ENCODE measurements at places on chromosomes 5 and 9. TPM values are rescaled to one million over a fixed set of nuclear protein-coding genes. Genes with fewer than 3 reads are reported as not detected.

The PCDHGB7 gene
- 15.1 TPM for total RNA-seq

The PCDH12 gene
- total RNA-seq: 14.1 TPM

The GFPT2 gene
- total RNA-seq: 15.9 TPM

The ZNF367 gene
- 1.9 TPM for total RNA-seq

The SEPTIN8 gene
- total RNA-seq: 54.4 TPM

The ADAMTS13 gene
- 3.1 TPM for total RNA-seq

The FBN2 gene
- 1.0 TPM for total RNA-seq

The DRD1 gene
- 0.25 TPM for total RNA-seq

The SLC6A7 gene
- not detected for total RNA-seq

DNA sequence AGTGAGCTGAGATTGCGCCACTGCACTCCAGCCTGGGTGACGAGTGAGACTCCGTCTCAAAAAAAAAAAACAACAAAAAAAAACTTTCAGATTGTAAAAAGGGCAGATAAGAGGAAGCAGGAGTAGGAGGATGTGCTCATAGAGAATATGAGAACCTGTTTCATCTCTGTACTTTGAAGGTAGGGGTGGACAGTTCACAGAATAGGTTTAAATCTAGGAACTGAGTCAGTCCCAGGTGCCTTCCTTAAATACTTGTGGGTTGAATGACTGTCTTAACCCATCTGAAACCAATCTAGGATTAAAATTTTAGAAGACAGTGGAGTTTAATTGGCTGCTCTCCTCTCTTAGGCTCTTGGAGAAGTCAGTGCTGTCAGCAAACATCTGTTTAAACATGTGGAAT is 12.4 kb downstream of the POLK start:
- no peaks in the 10 kb centered on the region for H3K36me3 ChIP-seq
- no peaks in the 10 kb centered on the region for H3K4me1 ChIP-seq
- H3K27ac ChIP-seq: no peak overlapping the region
- no peak for DNase-seq
- H3K4me3 ChIP-seq: no peak overlapping the region
- H3K27me3 ChIP-seq: no peaks in the 10 kb centered on the region

DNA sequence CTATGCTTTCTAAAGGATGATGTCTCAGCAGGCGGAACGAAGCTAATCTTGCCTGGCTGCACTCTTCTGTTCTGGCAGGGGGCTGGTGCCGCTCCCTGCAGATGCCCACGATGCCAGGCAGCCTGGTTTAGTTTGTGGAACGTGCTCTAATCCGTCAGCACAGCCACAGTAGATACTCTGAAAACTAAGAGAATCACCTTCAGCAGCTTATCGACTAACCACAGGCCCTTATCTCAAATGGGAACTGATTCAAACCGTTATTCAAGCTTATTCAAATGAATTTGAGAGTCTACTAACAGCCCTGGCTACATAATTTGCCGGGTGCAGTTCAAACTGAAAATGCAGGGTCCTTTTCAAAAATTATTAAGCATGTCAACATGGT is 246.6 kb upstream of the ANKRD55 start:
- H3K4me1 ChIP-seq: peaks cover 13% of the 10 kb centered on the region
- H3K4me3 ChIP-seq: no peak overlapping the region
- no peaks in the 10 kb centered on the region for H3K36me3 ChIP-seq
- H3K27me3 ChIP-seq: no peaks in the 10 kb centered on the region
- no peak for DNase-seq
- peak overlapping the region; percentile 89 for H3K27ac ChIP-seq

DNA sequence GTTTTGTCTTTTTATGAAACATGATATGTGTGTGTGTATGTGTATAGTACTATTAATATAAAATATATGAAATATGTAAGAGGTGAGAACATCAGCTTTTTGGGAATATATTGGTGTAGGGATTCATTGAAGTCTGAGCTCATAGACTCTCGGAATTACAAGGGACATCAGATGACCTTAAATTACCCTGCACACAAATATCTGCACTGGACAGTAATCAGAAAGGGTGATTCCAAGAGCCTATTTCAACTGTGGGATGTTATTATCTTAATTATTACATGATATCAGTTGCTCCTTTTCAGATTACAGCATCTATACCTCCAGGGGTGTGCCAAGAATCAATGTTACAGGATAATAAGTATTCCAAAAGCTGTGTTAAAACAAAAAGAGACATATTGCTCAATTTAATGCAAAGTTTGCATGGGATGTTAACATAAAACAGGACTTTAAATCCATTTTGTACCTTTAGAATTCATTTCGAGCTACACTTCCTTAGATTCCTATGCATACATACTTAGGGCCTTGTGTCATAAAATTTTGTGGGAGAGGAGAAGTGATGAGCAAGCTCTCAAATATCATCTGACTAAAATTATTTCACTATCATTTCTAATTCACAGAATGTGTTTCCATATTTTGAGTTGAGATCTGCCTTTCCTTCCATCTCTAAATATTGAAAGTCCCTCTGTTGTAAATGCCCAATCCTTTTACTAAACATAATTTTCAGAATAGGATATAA is 365.2 kb downstream of the BRINP1 start:
- H3K4me1 ChIP-seq: peaks cover 5% of the 10 kb centered on the region
- no peak overlapping the region for H3K4me3 ChIP-seq
- no peak for DNase-seq

- no peak overlapping the region for H3K27ac ChIP-seq
- H3K4me3 ChIP-seq: no peak overlapping the region
- no peak for DNase-seq
- H3K27me3 ChIP-seq: no peaks in the 10 kb centered on the region
- H3K4me1 ChIP-seq: no peaks in the 10 kb centered on the region
Observed at GRCh38 chr5:167993771-167994170, 297.7 kb upstream of the WWC1 start.

DNA sequence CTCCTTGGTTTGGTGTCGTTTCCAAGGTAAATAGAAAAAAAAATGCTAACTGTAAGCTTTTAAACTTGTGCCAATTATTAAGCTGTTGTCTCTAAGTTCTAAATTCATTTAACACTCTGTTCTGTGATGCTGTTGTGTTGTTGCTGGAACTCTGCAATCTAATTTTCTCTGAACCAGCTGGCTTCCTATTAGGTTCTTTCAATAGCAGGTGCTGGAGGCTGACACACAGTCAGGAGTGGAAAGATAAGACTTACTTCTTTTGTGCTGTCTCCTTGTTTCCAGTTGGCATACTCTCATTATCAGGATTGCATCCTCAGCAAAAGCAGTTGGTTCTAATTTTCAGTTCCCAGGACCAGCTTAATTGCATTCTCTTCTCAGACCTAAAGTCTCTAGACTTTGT is 1252.6 kb upstream of the NUDT12 start:
- no peak overlapping the region for H3K4me3 ChIP-seq
- no peaks in the 10 kb centered on the region for H3K27me3 ChIP-seq
- DNase-seq: no peak
- no peaks in the 10 kb centered on the region for H3K36me3 ChIP-seq

- no peaks in the 10 kb centered on the region for H3K27me3 ChIP-seq
- H3K36me3 ChIP-seq: no peaks in the 10 kb centered on the region
- no peak for DNase-seq
- no peaks in the 10 kb centered on the region for H3K4me1 ChIP-seq
Observed at GRCh38 chr9:530681-531080, 310.8 kb upstream of the DMRT1 start.

DNA sequence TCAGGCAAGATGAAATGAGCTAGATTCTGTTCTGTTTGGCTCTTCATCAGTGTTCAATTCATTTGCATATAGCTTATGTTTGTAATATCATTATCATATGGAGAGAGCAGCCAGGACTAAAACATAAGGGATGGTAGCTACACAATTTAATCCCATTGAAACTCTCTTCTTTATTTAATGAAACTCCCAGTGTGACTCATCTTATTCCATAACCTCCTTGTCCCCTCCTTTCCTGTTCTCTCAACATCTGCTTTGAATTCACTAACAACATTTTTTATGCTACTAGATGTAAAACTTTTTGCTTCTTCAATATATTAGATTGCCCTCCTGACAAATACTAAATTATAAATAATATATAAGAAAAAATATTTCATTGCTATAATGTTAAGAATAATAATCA is 1823.4 kb downstream of the MAT2B start:
- H3K27me3 ChIP-seq: no peaks in the 10 kb centered on the region
- H3K4me3 ChIP-seq: no peak overlapping the region
- no peak overlapping the region for H3K27ac ChIP-seq

DNA sequence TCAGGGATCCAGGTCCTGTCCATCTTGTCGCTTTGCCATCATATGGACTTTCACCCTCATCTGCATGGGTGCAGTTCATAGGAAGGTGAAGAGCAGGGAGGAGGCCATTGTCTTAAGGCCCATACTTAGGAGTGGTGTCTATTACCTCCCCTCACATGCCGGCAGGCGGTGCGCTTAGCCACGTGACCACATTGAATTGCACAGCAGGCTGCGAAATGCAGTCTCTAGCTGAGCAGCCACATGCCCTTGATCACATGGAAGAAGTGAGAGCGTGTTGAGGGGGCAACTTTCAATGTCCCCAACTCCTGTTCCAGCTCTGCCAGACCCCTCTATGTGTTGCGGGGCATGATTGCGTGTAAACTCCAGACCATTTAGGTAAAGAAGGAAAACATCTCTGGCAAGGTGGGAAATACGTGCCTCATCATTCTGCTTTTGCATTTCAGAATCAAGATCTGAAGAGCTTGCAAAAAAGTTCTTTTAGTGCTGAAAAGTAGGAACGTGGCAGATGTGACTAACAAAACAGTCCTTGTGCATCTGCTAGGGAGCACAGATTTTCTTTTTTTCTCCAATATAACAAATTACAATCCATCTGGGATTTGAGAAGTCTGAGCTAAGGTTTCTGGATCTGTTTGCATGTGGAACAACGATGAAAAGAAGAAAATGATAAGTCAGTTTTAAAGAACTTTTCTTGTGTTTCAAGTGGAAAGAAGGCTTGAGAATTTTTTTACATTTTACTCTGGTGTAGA is 34.4 kb downstream of the ROPN1L start:
- H3K27ac ChIP-seq: no peak overlapping the region
- H3K36me3 ChIP-seq: no peaks in the 10 kb centered on the region
- no peaks in the 10 kb centered on the region for H3K4me1 ChIP-seq
- H3K4me3 ChIP-seq: no peak overlapping the region
- DNase-seq: no peak

DNA sequence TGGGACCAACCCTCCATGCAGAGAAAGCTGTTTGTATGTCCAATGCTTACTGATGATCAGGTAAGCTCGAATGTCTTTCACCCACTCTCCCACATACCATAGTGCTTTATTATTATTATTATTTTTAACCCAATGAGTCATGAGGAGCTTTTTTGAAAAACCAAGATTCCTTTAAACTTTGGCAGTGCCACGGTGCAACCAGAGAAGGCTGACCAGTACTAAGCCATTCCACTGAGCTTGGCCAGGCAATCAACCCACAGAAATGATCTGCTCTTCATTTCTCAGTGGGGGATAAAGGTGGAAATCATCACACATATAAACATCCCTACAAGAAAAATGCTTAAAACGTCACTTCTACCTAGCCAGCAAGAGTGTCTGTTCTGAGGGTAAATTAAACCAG is 35.5 kb downstream of the JAKMIP2 start:
- H3K4me3 ChIP-seq: no peak overlapping the region
- no peaks in the 10 kb centered on the region for H3K36me3 ChIP-seq
- no peaks in the 10 kb centered on the region for H3K4me1 ChIP-seq
- no peak overlapping the region for H3K27ac ChIP-seq
- DNase-seq: no peak

GRCh38 chr5:20157089-20157488 is 169.1 kb upstream of the CDH18 start:
- H3K27me3 ChIP-seq: no peaks in the 10 kb centered on the region
- DNase-seq: no peak
- no peak overlapping the region for H3K27ac ChIP-seq
- H3K4me1 ChIP-seq: no peaks in the 10 kb centered on the region
- H3K4me3 ChIP-seq: no peak overlapping the region

DNA sequence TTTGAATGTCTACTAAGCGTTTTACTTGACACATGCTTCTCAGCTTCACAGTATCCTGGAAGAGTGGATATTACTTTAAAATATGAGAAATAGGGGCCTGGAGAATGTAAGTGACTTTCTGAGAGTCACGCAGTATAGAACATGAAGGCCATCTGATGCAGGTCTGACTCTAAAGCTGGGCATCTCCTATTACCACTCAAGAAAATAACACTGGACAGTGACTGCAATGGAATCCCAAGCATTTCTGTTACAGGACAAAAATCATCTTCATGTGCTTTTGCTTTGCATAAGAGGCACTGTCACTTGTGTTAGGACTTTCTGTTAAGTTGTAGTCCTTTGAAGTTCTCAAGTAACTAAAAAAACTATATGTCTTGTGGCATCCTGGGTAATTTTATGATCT is 335.5 kb downstream of the FBXL7 start:
- no peak overlapping the region for H3K27ac ChIP-seq
- no peak overlapping the region for H3K4me3 ChIP-seq
- no peak for DNase-seq
- no peaks in the 10 kb centered on the region for H3K27me3 ChIP-seq

- H3K4me1 ChIP-seq: no peaks in the 10 kb centered on the region
- no peak overlapping the region for H3K27ac ChIP-seq
- no peak for DNase-seq
- no peaks in the 10 kb centered on the region for H3K27me3 ChIP-seq
- no peaks in the 10 kb centered on the region for H3K36me3 ChIP-seq
- H3K4me3 ChIP-seq: no peak overlapping the region
Observed at GRCh38 chr5:169974121-169974770, 6.0 kb downstream of the INSYN2B start.

GRCh38 chr5:171342362-171343111 is 33.5 kb downstream of the TLX3 start:
- no peaks in the 10 kb centered on the region for H3K36me3 ChIP-seq
- H3K4me1 ChIP-seq: no peaks in the 10 kb centered on the region
- no peak overlapping the region for H3K4me3 ChIP-seq
- DNase-seq: peak; percentile 33
- H3K27ac ChIP-seq: no peak overlapping the region
- peaks cover 2% of the 10 kb centered on the region for H3K27me3 ChIP-seq

- no peaks in the 10 kb centered on the region for H3K4me1 ChIP-seq
- no peak overlapping the region for H3K4me3 ChIP-seq
- no peak overlapping the region for H3K27ac ChIP-seq
- DNase-seq: no peak
Observed at GRCh38 chr5:32865475-32865874, 154.4 kb downstream of the NPR3 start.

DNA sequence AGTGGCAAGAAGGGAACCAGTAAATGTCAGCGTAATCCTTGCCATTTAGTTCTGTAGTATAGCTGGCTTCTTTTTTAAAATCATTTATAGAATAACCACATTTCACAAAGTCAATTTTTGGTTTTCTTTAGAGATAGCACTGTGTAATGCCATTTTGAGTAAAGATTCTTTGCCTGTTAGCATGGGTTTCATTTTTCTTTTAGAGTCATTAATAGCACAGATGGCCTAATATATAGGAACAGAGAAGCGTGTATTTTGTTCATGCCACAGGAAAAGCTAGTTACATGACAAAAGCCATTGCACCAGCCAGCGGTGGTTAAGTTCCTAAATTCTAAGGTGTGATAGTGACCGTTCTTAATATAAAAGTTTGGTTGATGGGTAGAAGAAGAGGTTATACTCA is 1363.9 kb downstream of the MAT2B start:
- H3K36me3 ChIP-seq: no peaks in the 10 kb centered on the region
- DNase-seq: no peak
- H3K27me3 ChIP-seq: no peaks in the 10 kb centered on the region
- no peak overlapping the region for H3K4me3 ChIP-seq
- no peak overlapping the region for H3K27ac ChIP-seq

GRCh38 chr5:171622010-171622409 is 163.6 kb upstream of the SMIM23 start:
- H3K4me3 ChIP-seq: no peak overlapping the region
- no peak for DNase-seq
- H3K4me1 ChIP-seq: no peaks in the 10 kb centered on the region
- H3K27ac ChIP-seq: no peak overlapping the region

- no peaks in the 10 kb centered on the region for H3K27me3 ChIP-seq
- no peak for DNase-seq
- H3K4me1 ChIP-seq: peaks cover 3% of the 10 kb centered on the region
- H3K4me3 ChIP-seq: no peak overlapping the region
- H3K27ac ChIP-seq: no peak overlapping the region
- H3K36me3 ChIP-seq: no peaks in the 10 kb centered on the region
Observed at GRCh38 chr9:121943463-121943862, 149.6 kb downstream of the TTLL11 start.
